ENCODE measurements at places on chromosomes 16 and 17. TPM values are rescaled to one million over a fixed set of nuclear protein-coding genes. Genes with fewer than 3 reads are reported as not detected.

Gene PLEKHM1
- 31.3 TPM for total RNA-seq

Gene PPP1R1B
- total RNA-seq: not detected

Gene TMEM100
- total RNA-seq: 0.22 TPM

Gene CDK5R1
- 3.7 TPM for total RNA-seq

- DNase-seq: peak; percentile 74
These were observed 74.7 kb upstream of the NKD1 start for GRCh38 chr16:50473356-50473945.

GRCh38 chr17:40554646-40555295 is 10.5 kb downstream of the CCR7 start:
- no peak for DNase-seq

- no peak for DNase-seq
These were observed 4.3 kb downstream of the SLC5A2 start for GRCh38 chr16:31487071-31487719.

- DNase-seq: no peak
These were observed 79.6 kb upstream of the ATP2A3 start for GRCh38 chr17:4043862-4044261.

- no peak for DNase-seq
These were observed 45.4 kb upstream of the TMEM132E start for GRCh38 chr17:34533806-34534527.

All from M059J (cell line).